ENCODE measurements at places on chromosomes 12 and 14.

- no peak for DNase-seq
These were observed 19.4 kb upstream of the SNX6 start for GRCh38 chr14:34649344-34649743.

DNA sequence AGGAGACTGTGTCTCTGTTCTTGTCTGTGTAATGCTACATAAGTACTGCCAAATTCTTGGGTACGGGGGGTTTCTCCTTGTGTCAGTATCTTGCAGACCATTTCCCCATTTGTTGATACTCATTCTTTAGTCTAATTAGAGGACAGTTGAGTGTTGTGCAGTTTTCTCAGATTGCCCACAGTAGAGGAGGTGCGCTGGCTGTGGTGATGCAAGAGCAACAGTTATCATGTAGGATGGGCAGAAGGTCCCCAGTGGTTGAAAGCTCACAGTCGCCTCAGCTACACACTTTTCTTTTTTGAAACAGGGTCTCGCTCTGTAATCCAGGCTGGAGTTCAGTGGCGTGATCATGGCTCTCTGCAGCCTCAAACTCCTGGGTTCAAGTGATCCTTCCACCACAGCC, 37.8 kb upstream of the ATP2A2 start:
- no peak for DNase-seq

DNA sequence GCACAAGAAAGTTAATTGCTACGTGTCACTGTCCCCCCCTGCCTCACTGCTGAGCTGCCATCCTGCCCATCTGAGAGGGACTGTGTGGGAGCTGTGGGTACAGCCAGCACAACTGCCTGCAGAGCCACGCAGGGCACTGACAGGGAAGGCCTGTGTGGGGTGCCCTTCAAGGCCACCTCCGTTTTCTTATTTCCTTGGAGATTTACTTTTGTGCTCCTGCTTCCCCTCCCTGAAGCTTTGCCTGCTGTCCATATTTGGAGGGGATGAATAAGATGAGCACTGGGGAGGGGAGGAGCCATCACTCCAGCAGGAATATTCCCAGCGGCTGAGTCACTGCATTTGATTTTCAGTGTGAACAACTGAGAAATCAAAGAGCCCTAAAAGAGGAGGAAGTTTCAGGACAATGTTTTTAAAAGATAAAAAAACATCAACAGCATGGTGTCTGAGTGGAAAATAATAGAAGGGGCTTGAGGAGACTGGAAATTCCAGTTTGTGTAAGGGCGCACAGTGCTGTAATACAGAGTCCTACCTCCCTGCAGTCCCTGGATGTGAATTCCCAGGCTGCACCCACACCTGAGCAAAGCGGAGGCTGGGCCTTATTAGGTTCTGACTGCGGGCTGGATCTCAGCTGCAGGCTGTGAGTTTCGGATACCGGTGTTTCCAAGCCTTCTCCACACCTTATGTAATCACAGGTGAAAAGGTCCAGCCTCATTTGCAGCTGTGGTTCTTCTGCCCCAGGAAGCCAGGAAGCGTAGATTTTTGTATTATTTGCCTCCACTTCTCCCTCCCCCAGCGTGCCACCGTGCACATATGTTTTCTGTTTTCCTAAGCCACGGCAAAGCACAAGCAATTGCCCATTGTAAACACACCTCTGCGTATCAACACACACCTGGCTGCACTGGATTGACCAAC, 192.6 kb upstream of the BCL2L14 start:
- no peak for DNase-seq

DNA sequence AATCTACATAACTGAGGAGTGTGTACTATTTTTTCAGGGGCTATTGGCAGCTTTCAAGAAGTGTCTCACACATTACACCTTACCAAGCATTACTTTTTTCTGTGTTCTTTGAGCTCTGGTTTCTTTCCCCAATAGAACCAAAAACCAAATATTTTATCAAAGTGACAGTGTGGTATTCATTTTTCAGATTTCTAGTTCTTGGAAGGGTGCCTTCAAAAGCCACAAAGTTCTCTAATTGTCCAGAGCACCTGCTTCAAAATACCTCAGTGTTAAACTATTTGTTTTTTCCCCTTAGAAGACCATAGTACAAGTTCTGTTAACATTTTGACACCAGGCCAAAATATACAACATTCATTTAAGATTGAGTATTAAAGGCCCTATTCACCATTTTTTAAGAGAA, 515.7 kb downstream of the ETNK1 start:
- DNase-seq, result no peak

DNA sequence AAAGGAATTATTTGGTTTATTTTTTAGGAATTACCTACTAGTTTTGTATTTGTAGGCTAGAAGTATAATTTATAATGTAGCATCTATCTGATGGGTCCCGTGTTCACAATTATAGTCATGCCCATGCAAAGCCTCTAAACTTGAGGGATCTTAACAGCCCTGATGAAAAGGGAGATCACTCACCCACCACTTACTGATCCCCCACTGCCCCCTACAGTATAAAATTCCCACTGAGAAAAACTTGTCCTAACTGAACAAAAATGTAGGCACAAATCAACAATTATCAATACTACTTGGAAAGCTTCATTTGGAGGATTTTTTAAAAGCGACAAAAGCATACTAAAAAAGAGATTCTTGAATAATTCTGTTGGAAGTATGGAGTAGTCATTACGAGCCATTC, 21.0 kb downstream of the WIF1 start:
- DNase-seq, result no peak

DNA sequence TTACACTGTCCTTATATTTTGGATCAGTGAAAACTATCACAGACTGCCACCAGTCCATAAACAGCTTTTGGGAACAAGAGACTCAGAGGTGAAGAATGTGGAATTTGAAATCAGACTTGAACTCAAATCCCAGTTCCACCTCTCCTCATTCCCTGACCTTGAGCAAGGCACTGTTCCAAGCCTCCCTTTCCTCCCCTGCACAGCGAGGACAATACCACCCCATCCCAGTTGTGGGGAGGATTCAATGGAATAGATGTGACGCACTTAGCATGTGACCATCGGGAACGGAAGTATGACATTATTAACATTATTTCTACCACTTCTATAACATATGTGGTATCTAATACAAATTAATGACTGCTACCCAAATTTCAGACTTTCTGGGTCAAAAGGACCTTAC, 63.5 kb downstream of the DPF3 start:
- DNase-seq, result no peak

GRCh38 chr12:1532375-1533165, 61.8 kb downstream of the FBXL14 start:
- DNase-seq, result no peak

DNA sequence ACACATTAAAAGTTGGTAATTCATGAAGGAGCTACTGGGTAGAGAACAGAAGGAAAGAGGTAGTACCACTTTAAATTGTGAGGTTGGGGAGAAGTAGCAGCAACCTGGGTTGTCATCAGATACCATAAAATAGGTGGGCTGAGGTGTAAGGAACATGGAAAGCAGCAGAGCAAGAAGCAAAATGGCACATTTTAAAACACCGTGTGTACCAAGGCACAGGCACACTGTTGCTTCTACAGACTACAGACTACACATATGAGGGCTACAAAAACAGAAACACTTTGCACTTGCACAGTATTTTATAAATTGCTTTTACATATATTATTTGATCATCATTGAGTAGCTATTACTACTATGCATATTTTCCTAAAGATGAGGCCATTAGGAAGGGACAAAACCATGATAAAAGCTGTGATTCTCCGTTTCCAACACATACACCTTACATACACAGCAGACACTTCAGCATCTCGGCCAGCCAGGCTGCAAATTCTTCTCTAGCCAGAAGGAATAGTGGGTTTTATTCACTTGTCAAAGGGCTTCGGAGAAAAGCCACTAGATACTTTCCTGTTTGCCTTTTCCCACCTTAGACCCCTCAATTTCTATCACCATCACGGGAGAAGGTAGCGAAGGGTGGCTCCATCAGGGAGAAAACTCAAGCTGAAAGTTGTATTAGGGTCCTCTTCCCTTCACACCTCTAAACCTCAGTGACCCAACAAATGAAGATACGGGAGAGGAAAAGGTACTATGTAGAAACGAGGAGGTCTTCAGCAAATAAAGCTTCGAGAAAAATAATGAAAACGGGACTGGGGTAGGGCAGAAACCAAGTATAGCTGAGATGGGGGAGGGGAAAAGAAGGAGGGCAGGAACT, 1.6 kb downstream of the PYM1 start:
- no peak for DNase-seq

DNA sequence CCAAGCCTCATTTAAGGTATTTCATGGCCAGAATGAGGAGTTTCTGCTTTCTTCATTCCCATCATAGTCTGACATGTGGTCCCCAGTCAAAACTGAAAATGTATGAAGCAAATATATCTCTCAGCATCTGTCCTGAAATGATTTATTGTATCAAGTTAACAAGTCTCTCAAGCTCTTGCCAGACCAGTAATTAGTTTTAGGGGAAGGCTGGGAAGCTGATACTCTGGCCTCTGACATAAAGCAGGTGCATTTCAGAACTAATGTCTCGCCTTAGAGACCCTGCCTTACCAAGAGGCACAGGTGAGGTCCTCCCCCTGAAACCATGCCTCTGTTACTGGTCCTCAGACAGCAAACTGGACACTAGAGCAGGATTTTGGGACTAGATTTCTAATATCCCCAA, 266.5 kb downstream of the SLC15A4 start:
- DNase-seq, result no peak

GRCh38 chr12:77294016-77294415, 228.6 kb upstream of the E2F7 start:
- DNase-seq, result no peak

DNA sequence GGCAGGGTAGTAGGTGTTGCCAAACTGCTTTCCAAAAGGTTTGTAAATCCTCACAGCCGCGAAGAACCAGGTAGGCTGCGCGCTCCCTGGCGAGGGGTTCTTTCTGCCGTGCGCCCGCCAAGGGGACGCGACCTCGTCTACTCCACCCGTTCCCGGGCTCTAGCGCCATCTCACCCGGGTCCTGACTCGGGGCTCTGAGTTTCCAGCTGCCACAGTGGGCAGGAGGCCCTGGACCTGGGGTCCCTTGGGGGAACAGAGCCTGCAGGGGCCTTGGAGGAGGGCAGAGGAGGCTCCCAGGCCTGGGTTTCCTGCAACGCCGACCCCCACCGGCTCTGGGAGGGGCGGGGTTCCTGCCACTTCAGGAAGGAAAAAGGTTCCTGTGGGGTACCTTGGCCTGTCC, 706 bp downstream of the ANHX start:
- no peak for DNase-seq

GRCh38 chr14:71116568-71117122, 209.4 kb downstream of the PCNX1 start:
- no peak for DNase-seq

DNA sequence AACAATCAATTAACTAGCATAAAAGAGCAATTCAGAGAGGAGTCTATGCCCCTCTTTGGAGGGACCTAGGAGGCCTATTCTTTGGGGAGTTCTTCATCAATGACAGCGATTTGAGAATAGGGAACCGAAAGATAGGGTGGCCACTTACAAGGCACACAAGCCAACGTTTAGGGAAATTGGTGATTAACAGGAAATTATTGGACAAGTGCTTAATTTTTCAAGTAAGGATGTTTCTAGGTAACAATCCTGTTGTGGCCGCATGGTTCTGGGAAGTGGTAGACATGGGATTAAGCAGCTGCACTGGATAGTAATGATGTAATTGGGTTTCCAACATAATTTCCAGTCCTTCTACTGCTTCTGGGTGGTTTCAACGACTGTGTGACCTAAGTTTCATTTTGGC, 83.2 kb downstream of the HMGA2 start:
- DNase-seq, result no peak

- DNase-seq, result no peak
These were observed 17.9 kb upstream of the PTGR2 start for GRCh38 chr14:73833530-73834260.

- DNase-seq, result no peak
These were observed 5.5 kb downstream of the KHNYN start for GRCh38 chr14:24435192-24435810.

DNA sequence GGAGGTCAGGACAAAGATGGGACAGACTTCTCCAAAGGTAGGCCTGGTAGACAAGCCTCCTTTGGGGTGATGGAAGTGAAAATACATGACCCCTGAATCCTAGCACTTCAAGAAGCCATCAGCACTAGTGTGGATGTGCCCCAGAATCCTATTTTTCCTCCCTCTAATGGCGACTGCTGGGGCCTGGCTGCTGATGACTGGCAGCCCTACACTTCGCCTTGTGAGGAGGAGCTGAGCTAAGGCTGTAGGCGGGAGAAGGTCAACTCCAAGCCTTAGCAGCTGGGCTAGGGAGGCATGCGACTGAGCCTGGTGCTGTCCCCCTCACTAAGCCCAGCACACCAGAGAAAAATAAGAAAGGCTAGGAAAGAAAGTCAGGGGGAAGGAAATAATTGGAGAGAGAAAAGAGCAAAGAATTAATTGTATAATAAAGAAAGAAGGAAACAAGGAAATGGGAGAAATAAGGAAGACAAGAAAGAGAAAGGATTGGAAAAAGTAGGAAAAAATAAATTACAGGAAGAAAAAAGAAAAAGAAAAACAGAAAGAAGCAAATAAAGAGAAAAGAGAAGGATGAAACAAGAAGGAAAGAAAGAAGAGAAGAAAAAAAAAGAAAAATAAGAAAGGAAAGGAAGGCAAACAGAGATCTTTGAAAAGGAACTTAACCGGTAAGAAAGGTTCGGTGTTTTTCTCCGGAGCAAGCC, 4.7 kb upstream of the HOXC10 start:
- DNase-seq, result no peak

DNA sequence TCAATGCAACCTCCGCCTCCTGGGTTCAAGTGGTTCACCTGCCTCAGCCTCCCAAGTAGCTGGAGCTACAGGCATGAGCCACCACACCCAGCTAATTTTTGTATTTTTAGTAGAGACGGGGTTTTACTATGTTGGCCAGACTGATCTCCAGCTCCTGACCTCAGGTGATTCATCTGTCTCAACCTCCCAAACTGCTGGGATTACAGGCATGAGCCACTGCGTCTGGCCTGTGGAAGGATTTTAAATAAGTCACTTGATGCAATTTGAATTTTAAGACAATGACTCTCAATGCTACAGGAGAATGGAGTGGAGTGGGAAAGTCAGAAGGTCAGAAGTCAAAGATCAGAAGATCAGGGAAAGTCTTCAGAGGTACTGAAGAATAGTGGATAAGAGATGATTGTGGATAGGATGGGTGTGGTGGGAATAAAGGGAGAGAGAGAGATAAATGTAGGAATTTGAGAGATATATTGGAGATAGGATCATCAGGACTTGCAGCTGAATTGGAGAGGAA, 15.4 kb downstream of the TMEM52B start:
- DNase-seq, result no peak

- DNase-seq, result no peak
These were observed 466.9 kb downstream of the SOX5 start for GRCh38 chr12:23482571-23482970.

GRCh38 chr12:17414596-17414995, 675.4 kb downstream of the RERGL start:
- no peak for DNase-seq

- DNase-seq, result no peak
These were observed 28.0 kb upstream of the GARIN6 start for GRCh38 chr12:99619389-99620158.

DNA sequence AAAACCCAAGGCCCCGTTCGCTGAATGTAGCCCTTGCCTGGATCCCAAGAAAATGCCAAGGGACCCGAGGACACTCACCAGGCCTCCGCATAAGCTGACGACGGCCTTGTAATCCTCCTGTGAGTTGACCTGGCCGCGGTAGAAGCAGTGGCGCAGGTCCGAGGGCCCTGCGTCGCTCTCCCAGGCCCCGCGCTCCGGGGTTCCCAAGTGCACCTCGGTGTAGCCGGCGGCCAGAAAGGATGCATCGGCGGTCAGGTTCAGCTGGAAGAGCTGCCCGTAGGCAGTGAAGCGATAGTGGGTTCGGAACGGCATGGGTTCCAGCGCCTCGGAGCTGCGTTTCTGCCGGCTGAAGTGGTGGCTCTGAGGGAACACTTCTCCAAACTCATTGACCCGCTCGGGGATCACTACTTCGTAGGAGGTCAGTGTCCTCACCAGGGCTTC, 1.2 kb downstream of the ADAMTS20 start:
- DNase-seq, result no peak
